ENCODE measurements at places on chromosomes 3 and 15. TPM values are rescaled to one million over a fixed set of nuclear protein-coding genes. Genes with fewer than 3 reads are reported as not detected.

- DNase-seq, result no peak
These were observed 85.4 kb downstream of the HES1 start for GRCh38 chr3:194221336-194221735.

GRCh38 chr3:129824926-129825541 is 68.5 kb downstream of the TMCC1 start:
- DNase-seq, result peak; percentile 72

GRCh38 chr3:43246976-43247375 is 39.4 kb upstream of the SNRK start:
- DNase-seq, result no peak

The FETUB gene
- 5.7 TPM for total RNA-seq

DNA sequence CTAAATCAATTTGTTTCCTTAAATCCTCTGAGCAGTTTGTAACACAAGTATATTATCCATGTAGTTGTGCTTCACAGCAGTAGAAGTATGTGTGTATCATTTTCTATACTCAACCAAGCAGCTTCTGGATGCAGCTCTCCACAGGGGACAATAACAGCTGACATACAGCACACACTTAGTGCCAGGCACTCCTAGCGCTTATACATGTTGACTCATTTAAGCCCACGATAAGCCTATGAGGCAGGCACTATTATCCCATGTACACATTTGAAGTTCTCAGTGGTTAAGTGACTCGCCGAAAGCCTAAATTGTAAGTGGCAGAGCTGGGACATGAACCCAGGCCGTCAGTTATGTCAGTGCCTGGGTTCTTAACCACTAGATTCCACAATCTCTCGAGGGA is 20.3 kb upstream of the LPP start:
- DNase-seq, result no peak

- DNase-seq, result no peak
These were observed 85.5 kb downstream of the VPS13C start for GRCh38 chr15:61974759-61975158.

The TRIM42 gene
- total RNA-seq, result not detected

The CRYGS gene
- total RNA-seq, result 1.9 TPM

All from hepatocyte (in vitro differentiated cells).